ENCODE measurements at places on chromosomes 6 and 20.

- DNase-seq = no peak
Observed at GRCh38 chr6:122072014-122072647, 327.3 kb upstream of the HSF2 start.

DNA sequence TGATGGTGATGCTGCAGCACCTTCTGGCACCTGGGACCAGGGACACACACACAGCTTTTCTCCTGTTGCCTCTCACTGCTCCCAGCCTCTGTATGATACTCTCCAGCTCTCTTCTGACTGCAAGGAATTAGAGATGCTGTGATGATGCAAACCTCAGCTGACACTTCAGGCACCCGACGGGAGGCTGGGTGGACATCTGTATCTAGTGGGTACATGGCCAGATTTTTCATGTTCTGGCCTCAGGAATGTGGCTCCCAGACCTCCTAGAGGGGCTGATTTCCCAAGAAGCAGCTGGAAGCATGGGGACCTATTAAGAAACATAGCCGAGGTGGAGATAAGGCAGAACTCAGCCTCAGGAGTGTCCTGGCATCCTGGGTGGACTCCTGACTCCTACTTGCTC is 6.8 kb upstream of the EPB41L1 start:
- DNase-seq = no peak

DNA sequence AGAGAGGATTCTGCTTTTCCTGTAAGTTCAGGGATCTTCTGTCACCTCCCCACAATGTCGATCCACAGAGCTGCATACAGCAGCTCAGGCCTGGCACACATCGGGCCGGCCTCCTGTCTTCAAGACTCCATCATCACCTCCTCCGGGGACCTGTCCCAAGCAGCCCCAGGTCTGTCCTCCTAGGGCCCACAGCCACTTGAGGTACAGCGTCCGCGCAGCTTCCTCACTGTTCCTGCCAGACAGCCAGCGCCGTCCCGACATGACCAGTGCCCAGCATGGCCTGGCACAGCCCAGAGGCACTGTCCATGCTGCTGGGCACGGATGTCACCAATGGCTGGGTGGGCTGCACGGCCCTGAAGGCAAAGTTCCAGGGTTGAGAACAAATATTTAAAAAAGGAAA is 101.6 kb downstream of the DLL1 start:
- no peak for DNase-seq

DNA sequence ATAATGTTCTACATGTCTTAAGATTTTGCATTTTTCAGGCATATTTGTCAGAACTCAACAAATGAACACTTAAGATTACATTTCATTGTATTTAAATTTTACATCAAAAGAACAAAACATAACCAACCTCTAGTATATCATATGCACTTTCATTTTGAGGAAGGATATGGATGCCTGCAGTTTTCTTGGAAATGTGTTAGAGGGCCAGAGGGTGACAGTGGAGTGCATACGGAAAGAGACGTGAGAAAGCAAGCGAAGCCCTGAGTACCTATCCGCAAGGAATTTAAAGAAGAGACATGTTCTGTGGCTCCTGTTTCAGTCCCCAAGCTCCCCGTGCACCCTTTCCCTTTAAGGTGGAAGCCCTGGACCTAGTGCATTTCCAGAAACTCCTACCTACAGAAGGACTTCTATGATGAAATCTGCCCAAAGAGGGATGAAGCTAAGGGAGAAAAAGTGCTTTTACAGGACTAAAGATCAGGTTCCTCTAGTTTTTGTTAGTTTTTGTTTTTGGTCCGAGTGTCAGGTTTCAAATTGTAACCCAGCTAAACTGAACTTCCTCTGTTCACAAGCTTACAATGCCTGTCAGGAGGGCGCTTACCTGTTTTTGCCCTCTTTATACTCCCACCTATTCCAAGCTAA is 38.8 kb downstream of the EZR start:
- no peak for DNase-seq

- no peak for DNase-seq
Observed at GRCh38 chr20:7665376-7665775, 274.9 kb downstream of the HAO1 start.

- DNase-seq = no peak
Observed at GRCh38 chr20:21380711-21381110, 16.6 kb downstream of the NKX2-4 start.

DNA sequence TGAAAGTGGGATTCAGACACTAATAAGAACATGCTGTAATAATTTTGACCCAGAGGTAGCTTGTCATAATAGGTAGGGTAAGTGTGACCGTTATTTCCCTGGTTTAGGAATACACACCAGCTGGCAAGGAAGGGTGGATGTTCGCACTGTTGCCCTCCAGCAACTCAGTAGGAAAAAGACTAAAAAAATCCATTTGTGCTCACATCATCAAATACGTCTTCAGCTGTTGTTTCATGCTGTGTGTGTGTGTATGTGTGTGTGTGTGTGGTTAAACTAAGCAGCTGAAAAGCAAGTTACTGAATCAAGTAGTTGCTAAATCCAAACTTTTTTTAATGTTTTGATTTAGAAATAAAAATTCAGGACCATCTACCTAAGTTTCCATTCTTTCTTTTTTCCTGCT is 218.7 kb downstream of the TRDN start:
- DNase-seq = no peak

- DNase-seq = no peak
Observed at GRCh38 chr20:59453759-59454560, 150.4 kb upstream of the PHACTR3 start.

DNA sequence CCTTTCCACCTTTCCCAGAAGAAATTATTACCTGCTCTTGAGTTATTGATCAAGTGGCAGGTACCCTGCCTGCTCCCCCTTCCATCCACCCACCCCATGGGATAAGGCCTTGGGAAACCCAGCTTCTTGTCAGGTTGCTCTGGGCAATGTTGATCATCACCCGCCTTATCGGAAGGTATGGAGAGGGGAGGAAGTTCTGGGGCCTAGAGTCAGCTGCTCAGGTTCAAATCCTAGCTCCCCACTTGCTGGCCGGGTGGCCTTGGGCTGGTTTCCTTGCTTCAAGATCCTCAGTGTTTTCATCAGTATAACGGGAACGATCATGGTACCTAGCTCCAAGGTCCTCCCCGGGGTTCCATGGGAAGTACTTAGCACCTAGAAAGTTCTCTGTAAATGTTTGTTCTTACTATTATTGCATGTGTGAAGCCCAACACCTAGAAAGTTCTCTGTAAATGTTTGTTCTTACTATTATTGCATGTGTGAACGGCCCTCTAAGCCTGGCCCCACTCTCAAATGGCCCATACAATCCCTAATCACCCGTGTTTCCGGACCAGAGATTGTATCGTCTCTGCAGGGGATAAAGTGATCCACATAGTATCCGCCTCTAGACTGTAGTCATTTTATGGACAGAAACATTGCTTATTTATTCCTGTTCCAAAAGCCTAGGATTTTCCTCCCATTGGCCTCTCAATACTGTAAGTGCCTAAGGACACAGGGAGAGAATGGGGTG is 1.1 kb upstream of the PREX1 start:
- DNase-seq = no peak

DNA sequence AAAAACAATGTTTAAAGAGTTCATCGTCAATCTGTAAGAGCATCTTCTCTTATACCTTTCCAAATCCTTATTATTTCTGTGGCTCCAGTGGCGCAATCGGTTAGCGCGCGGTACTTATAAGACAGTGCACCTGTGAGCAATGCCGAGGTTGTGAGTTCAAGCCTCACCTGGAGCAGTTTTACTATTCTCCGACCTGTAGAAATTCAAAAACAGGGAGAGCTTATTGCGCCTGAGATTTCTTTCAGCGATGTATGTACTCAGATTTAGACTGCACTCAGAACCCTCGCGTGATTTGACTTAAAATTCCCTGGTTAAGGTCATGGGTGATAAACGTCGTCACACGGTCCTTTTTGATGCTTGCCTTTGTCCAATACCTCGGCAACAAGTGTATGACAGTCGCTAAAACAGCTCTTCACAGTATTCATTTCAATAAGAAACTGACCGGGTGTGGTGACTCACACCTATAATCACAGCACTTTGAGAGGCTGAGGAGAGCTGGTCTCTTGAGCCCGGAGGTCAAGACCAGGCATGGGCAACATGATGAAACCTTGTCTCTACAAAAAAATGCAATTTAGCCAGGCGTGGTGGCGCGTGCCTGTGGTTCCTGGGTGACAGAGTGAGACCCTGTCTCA is 11.9 kb downstream of the GPX5 start:
- peak; percentile 34 for DNase-seq

- no peak for DNase-seq
Observed at GRCh38 chr6:158270389-158271127, 41.7 kb upstream of the TULP4 start.

GRCh38 chr6:36018339-36018738 is 6.1 kb downstream of the SLC26A8 start:
- DNase-seq = no peak

DNA sequence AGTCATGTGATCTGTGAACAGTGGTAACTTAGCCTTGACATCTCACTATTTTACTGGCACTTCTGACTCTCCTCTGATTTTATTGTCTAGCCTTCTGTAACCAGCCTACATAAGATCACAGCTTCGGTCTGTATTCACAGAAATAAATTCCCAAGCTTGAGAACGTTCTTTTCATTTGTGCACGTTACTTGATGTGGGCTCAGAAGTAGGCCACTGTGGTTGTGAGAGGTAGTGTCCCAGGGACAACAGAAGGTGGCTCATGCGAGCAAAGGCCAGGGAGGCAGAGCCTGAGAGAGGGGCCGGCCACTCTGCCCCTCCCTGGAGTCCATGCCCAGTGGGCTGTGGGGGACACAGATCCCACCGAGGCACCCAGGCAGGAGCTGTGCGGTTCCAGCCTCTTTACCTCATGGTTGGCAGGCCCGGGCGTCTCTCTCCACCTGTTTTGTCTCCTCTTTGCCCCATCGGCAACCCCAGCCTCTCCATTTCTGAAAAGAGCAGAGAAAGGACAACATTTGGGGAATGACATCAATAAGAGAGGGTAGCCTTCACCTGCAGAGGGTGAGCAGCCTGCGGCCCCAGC is 207.5 kb upstream of the CST7 start:
- no peak for DNase-seq

- DNase-seq = no peak
Observed at GRCh38 chr6:79225717-79226599, 8.5 kb downstream of the HMGN3 start.

DNA sequence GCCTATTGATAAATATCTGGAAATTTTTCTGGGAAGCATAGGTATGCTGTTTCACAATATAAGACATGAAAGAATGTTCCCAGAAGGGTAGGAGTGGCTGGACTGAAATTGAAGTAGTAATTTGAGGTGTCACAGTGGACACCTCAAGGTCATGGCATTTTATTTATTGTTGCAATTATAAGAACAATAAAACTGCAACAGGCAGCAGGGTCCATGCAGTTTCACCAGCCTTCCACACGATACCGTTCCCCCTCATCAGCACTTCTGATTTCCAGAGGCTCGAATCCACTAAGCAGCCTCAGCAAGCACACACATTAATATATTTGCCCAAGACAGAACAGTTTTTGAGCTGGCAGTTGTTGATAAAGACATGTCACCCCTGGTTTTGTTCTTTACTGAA is 1037.4 kb downstream of the KIF16B start:
- DNase-seq = no peak

DNA sequence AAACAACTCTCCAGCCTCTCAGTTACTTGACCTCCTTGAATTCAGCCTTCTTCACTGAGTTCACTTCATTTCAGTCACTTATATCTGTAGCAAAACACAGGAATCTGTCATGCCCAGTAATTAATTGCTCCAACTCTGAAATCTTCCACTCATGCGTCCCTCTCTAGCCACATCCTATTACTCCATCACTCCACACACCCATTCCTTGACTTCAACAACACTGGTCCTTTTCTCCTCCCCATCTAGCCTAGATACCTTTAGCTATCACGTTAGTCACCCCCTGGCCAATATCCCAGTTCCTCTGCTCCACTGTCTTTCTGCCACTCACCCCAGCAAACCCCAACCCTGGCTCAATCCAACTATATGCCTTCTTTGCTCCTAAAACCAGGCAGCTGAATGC is 7.7 kb downstream of the ZHX3 start:
- no peak for DNase-seq

DNA sequence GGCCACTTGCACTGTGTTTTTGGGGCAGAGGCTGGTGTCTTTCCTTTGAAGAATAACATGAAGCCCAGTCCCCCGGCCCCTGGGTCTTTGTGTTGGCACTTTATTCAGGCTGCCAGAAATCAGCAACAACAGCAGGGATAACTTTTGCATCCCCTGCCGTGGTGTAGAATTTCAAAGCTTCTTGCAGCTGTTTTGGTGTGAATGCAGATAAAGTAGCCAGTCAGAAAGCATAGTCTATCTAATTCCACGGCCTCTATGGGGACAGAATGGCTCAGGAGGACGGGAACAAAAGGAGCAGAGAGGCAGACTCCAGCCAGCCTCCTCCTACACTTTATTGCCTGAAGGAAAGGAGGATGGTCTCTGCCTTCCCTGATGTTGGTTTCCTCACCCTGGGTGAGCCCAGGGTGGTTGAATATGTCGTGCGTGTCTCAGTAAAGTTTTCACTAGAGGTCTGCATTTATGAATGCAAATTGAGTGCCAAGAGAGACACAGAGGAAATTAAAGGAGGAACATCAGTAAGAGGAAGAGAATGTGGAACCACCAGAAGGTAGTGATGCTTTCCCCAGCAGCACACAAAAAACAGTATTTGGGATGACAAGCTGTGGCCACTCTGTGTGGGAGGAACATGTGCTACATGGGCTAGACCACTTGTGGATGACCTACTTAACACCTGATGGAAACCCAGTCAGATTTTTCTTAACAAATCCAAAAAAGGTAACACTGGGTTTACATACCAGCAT is 125.9 kb upstream of the TRAF3IP2 start:
- DNase-seq = no peak

DNA sequence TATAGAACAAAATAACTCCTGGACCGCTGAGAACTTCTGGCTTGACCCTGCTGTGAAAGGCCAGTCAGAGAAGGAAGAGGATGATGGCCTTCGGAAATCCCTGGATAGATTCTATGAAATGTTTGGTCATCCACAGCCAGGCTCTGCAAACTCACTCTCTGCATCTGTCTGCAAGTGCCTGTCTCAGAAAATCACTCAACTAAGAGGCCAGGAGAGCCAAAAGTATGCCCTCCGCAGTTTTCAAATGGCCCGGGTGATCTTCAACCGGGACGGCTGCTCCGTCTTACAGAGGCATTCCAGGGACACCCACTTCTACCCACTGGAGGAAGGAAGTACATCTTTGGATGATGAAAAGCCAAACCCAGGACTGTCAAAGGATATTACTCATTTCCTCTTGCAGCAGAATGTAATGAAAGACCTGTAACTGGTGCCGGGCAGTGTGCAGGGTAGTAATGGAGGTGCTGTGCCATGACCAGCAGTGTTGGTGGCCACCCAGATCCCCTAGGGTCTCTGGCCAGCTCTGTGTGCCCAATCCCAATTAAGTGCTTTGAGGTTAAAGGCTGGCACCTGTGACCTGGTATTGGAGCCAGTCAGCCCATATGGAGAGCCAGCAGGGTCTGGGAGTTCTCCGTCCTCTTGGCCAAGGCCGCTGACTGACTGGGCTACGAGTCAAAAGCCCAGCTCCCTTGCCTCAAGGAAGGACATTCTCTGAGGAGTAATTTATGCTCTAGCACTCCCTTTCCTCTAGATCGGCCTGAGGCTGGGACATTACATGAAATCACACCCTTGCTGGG is 87.1 kb downstream of the TRMT6 start:
- no peak for DNase-seq
